Left cardiac atrium (tissue), 4 donors: ENCODE measurements at places on chromosomes 1 and 21. TPM values are rescaled to one million over a fixed set of nuclear protein-coding genes. Genes with fewer than 3 reads are reported as not detected.

MROH7 gene
- total RNA-seq, result 3.6 TPM

DNA sequence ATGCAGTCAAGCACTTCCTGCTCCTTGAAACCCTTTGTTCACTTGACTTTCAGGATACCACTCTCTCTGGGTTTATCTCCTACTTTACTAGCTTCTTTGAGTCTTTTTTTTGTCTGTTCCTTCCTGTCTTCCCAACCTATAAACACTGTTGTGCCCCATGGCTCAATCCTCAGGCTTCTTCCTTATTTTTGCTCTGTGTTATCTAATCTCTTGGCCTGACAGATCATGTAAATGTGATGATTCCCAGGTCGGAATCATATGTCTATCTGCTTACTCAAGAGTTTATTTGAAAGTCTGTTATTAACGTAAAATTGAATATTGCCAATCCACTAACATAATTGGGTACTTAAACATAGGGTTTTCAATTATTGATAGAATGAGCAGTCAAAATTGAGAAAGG lies 171.7 kb upstream of the ST6GALNAC5 start:
- DNase-seq, result no peak

DNA sequence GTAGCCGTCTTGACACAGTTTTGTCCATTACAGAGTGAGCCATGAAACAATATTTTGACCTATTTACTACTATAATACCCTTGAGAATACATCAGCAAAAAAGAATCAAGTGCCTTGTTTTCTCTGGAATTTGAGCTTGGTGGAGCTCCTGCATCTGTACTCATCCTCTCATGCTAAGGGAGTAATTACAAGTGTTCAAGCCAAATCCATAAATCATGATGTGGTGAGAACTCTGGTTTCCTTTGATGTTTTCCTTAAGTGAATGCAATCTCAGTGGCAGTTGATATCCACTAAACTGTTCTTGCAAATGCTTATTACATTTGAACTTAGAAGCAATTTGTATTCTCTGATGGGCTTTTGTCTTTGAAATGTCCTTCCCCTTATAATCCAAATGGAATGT lies 824.6 kb upstream of the TMPRSS15 start:
- DNase-seq, result no peak

S100B gene
- total RNA-seq, result 12.8 TPM

DNA sequence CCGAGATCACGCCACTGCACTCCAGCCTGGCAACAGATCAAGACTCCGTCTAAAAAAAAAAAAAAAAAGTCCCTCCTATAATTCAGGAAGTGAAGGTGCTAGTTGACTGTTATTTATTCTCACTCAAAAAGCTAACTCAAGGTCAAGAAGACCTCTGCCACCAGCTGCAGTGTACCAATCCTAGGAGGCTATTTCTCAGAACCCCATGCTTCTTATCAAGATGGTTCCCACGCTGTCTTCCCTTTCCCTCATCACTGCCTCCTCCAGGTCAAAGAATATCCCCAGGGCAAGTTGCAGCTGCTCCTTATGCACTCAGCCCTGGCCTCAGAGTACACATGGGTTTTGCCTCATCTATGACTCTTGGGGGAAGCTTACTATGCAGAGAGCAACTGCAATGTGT lies 53.6 kb downstream of the RERE start:
- DNase-seq, result no peak

DNA sequence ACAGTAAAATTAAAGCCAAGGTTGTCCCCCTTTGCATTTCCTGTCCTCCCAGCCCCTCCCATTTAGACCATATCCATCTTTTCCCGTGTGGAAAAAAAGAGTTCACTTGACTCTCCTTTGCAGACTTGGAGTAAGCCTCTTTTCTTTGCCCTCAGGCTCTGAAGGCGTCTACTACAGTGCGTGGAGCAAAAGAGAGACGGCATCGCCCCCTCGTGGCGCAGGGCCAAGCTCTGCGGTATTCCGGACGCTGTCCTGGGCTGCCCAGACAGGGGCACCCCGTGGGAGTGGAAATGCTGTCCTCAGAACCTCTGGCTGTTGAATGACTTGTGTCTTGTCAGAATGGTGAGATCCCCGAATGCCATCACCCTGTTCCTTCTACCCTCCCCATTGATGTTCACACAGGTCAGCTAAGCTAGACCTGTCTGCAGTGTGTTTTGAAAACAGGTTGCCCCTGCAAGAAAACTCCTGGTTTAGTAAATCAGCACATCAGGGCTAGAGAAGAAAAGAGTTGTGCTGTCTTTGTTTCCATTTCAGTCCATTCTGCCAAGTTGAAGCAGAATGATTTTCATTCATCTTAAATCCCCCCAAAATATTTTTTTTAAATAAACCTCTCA lies 12.3 kb upstream of the GJA8 start:
- DNase-seq, result peak; percentile 77

- DNase-seq, result no peak
Observed at GRCh38 chr1:2983706-2984398, 37.4 kb upstream of the ACTRT2 start.

DNA sequence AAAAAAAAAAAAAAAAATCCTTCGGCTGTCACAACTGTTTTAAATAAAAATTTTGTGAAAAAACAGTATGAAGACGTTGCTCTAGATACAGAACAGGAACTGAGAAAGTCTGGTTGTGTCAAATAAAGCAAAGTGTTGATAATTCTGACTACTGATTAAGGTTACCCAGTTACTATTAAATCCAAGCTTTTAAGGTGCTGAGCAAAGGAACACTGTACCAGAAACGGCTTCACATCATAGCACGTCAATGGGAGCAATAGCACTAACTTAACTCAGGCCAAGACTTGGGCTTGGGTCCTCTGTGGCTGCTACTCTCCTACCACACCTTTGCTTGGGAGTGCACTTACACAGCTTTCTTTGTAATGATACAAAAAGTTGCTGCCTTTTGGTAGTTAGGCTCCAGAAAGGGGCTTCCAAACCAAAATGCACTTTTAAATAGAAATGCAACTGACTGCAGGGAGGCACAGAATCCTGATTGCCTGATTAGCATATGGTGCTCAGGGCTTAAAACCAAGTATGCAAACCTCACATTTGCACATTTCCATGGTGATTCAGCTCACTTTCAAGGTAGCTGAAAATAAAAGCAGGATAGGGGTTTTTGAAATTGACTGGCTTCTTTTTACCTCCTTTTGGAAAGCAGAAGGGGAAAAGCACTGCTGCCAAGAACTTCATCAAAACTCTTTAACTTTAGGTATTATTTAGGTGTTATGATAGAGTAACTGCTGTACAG lies 6.3 kb downstream of the MCL1 start:
- DNase-seq, result no peak

- no peak for DNase-seq
Observed at GRCh38 chr1:202355944-202356553, 7.5 kb downstream of the PPP1R12B start.

- DNase-seq, result peak; percentile 63
Observed at GRCh38 chr1:25022361-25023189, 92.5 kb upstream of the RUNX3 start.

KRTAP7-1 gene
- total RNA-seq, result not detected

DNA sequence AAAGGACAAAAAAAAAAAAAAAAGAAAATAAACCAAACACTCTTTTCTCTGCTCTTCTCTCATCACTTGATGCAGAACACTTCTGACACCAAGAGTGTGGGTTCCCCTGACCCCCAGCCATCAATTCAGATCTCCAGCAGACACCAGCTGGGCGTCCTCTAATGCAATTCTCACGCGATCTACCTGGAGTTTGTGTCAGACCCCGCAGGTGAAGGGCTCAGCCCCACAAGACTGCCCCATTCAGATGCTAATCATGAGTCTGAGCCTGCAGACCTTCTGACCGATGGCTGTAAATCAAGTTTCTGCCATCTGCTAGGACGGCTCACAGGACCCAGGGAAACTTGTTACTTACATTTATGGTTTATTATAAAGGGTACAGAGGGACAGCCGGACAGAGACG lies 133.6 kb upstream of the C1orf174 start:
- DNase-seq, result no peak
